ENCODE measurements at places on chromosomes 4 and X.

- no peak for DNase-seq
Measured at GRCh38 chr4:22686141-22686540, 6.6 kb upstream of the GBA3 start.

DNA sequence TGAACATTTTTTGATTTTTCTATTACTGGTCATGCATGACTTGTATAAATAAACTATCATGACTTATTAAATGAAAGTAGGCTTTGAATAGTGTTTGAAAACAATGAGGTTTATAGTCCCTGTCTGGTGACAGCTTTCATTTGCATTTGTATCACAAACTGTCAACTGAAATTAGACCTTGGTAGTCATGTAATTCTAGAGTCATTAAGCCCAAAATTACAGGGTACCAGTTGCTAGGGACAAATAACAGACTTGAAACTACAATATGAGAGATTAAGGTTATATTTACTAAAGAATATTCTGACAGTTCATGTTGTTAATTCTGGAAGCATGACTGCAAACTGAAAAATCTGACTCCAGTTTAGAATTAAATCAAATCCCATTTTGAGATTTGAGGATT, 9.2 kb upstream of the VAMP7 start:
- no peak for DNase-seq

DNA sequence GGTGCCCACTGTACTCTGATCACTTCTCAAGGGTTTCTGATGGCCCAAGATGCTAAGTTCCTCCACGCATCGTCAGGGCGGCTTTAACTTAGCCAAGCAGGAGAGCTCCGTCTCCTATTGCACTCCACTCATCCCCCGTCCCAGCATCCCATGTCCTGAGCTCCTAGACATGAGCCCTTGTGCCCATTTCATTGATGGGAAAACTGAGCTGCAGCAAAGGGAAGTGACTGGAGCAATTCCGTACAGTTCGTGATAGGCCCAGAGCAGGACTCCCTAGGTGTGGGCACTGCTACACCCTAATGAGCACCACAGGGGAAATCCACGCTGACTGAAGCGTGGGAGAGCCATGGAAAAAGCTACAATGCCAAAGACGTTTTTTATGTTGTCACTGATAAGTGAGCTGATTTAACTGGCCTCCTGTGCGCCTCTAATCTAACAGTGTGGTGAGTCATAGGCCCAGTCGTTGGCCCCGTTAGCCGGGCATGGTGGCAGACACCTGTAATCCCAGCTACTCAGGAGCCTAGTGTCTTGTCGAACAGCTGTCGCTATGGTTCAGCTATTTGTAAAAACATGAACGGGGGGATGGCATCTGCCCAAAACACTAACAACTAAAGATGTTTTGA, 14.9 kb downstream of the NSDHL start:
- no peak for DNase-seq

- DNase-seq, result no peak
Measured at GRCh38 chr4:106080376-106080775, 185.1 kb downstream of the NPNT start.

DNA sequence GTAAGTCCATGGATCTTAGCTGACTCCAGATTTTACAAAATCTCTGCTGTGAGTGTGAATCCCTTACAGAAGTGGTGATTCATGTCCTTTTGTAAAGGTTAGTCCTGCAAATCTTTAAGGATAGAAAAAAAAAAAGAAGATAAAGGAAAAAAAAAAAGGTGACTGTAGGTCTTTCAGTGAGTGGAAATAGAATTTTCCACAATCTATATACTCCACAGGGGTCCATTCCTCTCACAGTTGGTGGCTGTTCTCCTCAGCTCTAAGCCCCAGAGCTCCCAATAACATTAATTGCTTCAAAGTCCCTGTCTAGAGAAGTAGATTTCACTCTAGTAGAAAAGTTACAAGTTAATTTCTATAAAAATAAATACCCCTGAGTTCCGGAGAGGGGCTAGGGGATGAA, 189.1 kb downstream of the NDST4 start:
- no peak for DNase-seq

DNA sequence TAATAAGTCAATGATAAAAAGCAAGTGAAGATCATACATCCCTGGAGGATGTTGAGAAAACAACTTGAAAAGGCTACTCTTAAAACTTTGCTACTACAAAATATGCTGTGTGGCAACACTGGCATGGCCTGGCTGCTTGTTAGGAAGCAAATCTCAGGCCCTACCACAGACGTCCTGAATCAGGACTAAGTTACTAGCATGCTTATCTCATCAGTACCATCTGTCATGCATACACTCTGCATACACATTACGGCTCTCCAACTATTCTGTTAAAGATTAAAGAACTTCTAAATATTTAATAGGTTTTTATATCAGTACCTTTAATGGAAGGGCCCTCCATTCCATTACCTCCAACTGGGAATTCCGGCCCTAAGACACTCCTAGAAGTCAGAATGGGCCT, 8.2 kb downstream of the PAPSS1 start:
- DNase-seq, result no peak

DNA sequence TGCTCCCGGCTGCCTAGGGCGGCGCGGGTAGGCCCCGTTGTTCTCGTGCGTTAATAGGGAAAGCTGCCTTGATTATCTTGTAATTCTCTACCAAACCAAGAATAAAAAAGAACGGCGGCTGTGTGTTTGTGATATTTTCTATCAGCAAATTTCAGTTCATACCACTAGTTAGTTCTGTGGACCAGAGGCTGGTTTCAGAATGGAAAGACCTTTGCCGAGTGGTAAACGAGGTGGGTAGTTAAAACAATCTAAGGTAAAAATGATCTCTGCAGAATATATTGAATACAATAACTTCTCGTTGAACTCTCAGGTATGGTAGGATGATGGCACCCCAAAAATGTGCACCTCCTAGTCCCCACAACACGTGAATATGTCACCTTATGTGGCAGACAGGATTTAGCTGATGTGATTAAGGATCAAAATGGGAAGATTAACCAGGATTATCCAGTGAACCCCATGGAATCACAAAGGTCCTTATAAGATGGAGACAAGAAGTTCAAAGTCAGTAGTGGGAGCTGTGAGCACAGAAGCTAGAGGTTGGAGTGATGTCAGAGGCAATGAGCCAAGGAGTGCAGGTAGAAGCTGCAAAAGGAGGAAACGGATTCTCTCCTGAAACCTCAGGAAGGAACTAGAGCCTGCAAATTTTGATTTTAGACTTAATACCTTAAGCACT, 574 bp upstream of the CFAP97 start:
- DNase-seq, result no peak

- DNase-seq, result no peak
Measured at GRCh38 chr4:2792711-2793585, at the start of gene SH3BP2. Gene SH3BP2 (plus strand): TSS chr4:2793085. CDS start chr4:2820618, 27,533 bp downstream.

- DNase-seq, result no peak
Measured at GRCh38 chrX:125006704-125007103, 313.0 kb upstream of the TEX13C start.

- no peak for DNase-seq
Measured at GRCh38 chr4:102687982-102688433, 72.8 kb downstream of the MANBA start.

- no peak for DNase-seq
Measured at GRCh38 chr4:125198916-125199315, 115.8 kb upstream of the FAT4 start.

DNA sequence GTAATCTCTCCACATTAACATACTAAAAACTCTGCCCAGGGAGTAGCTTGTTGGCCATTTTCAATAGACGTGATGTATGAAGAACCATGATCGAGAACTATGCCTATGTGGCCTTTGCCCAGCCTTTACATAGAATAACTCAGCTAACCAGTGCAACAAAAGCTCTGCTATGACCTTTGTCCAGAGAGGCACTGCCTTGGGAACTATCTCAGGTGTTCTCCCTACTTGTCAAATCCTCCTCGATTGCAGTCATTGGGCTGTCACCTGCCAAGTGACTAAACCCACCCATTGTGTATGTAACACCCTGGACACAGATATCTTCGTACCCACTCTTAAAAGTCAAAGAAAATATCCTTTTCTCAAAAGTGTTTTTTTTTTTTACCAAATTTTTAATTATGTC, 610.3 kb upstream of the GALNTL6 start:
- DNase-seq, result no peak

DNA sequence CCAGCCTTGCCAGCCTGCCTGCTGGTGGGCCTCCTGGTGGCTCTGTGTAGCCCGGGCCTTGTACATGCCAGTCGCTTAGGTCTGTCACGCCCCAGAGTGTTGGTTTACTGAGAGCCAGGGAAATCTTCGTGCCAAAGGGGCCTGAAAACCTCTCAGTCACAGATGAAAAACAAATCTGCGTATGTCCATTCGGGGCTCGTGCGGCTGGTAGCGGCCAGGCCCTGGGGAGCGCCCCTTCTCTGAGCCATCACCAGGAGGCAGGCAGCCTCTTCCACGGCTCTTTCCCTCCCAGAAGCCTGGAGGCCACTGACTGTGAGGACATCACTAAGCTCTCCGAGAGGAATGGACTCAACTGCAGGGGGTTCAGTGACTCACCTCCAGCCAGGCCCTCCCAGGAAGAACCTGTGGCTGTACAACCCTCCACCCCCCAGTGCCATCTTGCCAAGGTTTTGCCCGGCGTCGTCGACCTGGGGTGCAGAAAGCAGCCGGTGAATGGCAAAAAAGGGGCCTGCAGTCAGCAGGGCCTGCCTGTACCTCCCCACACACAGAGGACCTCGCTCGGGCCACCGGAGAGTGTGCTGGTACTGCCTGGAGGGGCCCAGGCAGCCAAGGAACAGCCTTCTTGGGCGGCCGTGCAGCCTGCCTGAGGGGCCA, 162.2 kb downstream of the BCOR start:
- DNase-seq, result no peak

- no peak for DNase-seq
Measured at GRCh38 chr4:121788896-121789295, 12.2 kb upstream of the EXOSC9 start.

- DNase-seq, result no peak
Measured at GRCh38 chr4:100823066-100823992, 305.5 kb upstream of the EMCN start.

DNA sequence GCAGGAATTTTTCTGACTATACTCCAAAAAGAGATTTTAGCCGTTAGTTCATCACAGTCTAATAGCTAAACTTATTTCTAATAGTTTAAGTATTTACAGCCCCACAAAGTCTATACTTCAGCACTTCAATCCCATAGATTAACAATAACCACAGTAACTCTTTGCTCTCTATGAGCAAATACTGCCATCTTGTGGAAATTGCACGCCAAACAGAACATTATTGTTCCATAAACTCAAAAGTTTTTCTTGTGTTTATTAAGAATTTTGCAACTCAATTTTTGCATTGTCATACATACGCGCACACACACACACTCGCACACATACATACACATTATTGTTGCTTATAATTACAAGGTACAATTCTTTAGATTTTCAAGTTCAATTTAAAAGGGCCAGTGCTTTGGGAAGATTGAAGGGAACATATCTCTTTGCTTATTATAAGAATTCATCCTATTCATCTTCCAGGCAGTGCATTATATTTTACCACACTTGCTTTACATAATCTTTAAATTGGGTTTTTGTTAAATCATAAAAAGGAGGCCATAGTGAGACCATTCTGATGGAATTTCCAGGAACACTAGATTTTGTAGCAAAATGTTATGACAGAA, 63.8 kb upstream of the ATOH1 start:
- no peak for DNase-seq

DNA sequence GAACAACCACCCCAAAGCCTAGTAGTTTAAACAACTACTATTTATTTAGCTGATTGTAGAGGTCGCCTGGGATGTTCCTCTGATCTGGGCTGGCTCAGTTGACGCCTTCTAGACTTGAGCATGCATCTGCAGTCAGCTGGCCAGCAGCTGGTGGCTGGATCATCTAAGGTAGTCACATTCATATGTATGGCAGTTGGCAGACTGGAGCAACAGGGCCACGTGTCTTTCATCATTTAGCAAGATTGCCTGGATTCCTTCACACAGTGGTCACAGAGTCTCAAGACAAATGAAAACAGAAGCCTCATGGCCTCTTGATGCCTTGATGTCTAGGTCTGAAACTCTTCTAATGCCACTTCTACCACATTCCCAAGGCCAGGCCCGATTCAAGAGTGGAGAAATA, 220.6 kb upstream of the S100G start:
- no peak for DNase-seq

GRCh38 chrX:153469811-153470410, 465 bp downstream of the HAUS7 start:
- no peak for DNase-seq

GRCh38 chr4:143357161-143357845, 20.6 kb downstream of the GAB1 start:
- DNase-seq, result no peak

- DNase-seq, result no peak
Measured at GRCh38 chr4:92992758-92993157, 689.0 kb downstream of the GRID2 start.

- no peak for DNase-seq
Measured at GRCh38 chr4:122038896-122039295, 87.0 kb upstream of the TRPC3 start.

DNA sequence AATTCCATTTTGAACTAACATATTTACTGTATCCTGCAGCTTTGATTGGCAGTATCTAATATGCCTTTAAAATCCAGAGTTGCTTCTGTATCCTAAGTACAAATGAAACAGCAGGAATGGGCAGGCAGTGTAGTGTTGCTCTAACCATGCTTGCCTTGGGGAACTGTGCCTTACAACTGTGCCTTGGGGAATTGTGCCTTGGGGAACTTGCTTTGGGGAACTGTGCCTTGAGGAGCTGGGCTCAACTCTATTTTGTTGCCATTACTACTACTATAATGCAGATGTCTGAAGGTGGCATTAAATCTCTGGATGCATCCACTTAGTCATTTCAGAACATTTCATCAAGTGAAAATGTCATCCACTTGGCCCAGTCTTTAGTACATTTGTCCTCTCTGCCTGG, 6.9 kb downstream of the CXCL3 start:
- no peak for DNase-seq

- no peak for DNase-seq
Measured at GRCh38 chr4:105273230-105273629, 126.6 kb downstream of the TET2 start.

DNA sequence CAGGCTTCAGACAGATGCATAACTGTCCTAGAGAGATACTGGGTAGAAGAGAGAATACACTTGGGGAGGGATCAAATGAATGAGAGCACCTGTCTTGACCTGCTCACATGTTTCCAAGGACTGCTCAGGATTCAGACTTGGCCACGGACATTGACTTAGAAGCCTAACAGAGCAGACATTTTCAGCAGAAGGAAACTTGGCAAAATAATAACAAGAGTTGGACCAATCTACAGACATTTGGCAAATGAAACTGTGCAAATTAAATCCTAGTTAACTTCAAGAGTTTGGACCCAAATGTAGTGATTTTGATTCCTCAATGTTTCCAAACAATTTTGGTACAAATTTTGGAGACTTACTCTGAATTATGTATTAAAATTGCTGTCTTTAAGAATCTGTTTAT, 223.9 kb downstream of the CAMK2D start:
- no peak for DNase-seq
